ENCODE measurements at places on chromosomes 1 and 21.

GRCh38 chr1:56330391-56331026 is 248.9 kb downstream of the PLPP3 start:
- no peak for DNase-seq

GRCh38 chr1:94612525-94613204 is 71.1 kb upstream of the F3 start:
- no peak for DNase-seq

DNA sequence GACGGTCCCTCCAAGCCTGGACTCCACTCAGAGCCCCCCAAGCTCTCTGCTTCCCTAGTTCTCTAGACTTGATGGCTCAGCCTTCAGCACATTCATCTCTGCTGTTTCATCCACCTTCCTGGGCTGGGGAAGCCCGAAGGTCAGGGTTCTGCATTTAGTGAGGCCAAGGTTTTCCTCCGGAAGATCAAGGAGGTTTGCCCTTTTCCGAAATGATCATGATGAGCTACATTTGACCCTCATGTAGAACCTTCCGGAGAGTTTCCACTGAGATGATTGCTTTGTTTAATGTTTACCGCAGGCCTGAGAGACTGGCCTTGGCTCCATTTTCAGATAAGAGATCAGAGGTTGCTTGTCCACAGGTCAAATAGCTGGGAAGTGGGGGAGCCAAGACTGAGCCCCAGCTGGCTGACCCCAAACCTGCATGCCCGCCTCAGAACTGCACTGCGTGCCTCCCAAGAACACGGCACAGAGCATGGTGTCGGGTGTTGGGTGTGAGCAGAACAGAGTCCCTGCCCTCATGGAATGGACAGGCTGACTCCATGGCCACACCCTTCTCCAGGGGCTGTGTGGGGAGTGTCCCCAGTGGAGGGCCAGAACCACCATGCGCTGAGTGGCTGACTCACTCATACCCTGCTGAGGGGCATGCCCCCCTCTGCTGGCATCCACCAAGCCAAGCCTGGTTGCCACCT is 200.8 kb upstream of the TMEM51 start:
- DNase-seq = no peak

GRCh38 chr1:91913018-91913417 is 27.1 kb upstream of the TGFBR3 start:
- DNase-seq = no peak

DNA sequence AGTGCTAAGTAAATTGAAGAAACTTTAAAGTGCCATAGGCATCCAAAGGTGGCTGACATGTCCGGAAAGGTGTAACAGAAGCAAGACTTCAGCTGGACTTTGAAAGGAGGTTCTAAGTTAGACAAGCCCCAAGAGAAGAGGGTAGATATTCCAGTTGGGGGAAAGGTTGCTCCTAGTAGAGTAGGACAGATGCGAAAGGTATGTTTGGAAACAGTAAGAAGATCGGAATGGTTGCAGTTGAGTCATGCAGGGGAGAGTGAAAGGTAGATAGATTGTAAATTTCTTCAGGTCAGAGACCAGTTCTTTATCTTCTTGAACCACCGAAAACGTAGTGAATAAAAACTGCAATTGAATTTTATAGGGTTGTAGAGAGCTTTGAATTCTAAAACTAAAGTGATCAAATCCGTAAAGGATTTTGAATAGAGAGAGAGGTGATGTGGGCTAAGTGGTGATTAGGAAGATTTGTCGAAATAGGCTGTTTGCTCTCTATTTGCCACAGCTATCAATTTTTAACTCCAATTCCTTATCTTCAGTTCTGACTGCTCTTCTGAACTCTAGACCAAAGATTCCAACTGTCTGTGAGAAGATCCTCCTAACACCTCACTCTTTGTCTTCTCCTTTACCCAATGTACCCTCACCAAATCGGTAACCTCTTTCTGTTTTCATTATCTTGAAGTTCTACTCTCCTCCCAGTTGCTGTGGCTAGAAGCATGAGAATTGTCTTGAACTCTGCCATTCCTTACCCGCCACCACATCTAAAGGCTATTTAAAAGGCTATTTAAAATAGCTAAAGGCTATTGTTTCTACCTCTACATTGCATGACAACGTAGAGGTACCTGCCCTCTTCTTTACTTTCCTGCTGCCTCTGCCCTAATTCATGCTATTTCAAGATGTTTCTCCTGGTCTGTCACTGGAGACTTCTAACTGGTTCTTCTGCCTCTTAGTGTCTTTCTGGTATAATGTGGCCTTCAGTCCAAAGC is 16.7 kb downstream of the MACF1 start:
- DNase-seq = no peak

DNA sequence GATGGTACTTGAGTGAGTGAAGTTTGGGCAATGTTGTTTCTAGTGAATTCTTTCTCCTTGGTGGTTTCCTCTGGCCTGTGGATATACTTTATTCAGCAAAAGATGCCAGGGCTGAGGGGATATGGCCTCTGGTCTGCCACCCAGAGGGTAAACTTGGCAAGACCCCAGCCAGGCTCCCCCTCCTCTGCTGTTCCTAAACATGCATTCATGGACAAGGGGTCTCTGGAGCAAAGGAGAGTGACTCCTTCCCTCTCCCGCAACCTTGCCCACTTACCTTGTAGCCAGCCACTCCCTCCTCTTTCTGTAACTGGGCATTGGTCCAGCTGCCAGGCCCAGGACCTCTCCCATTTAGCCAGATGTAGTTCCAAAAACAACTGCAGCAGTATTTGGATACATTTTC is 43.8 kb downstream of the RUNX3 start:
- DNase-seq = peak; percentile 7

DNA sequence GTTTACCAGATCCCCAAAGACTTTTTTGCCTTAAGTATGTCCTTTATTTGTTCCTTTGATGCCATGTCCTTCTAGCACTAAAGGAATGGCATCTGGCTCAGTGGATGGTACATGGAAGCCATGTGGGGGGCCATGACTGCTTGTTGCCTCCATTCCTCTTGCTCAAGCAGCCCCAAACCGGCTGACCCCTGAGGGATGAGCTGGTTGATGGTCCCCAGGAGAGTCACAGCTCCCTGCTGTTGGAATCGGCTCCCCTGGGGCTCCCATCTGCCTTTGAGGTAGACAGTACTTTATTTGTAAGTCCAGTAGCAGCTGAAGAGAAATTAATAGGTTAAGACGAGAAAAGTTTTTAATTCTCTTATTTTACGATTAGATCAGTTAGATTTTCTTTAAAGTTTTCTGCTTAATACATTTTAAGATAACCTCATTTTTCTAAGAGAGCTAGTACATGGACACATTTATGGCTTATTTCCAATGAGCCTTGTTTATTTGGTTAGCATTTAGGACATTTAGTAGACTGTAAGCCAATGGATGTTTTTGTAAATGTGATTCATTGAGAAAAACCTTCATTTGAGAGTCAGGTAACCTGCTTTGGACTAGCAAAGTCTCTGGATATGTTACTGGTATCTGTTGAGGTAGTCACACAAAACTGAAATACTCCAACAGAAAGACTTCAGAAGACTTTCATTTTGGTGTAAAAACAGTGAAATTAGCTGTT is 88.2 kb downstream of the CAMTA1 start:
- no peak for DNase-seq

DNA sequence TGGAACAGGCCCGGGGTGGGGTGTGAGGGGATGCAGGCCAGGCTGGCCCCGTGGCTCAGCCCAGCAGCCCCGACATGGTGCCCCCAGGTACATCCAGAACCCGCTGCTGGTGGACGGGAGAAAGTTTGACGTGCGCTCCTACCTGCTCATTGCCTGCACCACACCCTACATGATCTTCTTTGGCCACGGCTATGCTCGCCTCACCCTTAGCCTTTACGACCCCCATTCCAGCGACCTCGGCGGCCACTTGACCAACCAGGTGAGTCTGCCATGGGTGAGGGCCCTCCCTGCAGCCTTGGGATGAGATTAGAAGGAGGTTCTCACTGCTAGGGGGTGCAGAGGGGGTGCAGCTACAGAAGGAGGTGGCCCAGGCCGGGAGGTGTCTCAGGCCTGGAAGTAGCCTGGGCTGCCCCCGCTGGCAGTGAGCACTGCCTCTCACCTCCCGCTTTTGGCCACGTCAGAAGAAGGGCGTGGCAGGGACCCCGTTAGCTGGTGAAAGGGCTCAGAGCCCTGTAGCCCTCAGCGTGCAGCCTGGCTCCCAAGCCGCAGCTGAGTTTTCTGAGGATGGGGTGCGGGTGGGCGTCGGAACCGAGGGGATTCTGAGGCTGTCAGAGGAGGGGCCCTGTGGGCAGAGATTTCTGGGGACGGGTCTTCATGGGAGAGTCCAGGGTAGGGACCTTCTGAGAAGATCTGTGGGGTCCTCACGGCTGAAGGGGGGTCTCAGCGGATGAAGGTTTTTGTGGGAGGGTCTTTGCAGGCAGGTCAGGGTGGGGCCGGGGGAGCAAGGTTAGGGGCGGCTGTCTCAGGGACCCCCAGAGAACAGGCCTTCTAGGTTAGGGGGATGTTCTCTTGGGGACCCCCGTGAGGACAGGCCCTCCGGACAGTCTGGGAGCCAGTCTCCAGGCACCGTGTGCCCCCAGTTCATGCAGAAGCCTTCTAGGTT is 10.4 kb downstream of the TTLL10 start:
- peak; percentile 4 for DNase-seq

GRCh38 chr1:31753707-31754349 is 10.3 kb downstream of the ADGRB2 start:
- no peak for DNase-seq

DNA sequence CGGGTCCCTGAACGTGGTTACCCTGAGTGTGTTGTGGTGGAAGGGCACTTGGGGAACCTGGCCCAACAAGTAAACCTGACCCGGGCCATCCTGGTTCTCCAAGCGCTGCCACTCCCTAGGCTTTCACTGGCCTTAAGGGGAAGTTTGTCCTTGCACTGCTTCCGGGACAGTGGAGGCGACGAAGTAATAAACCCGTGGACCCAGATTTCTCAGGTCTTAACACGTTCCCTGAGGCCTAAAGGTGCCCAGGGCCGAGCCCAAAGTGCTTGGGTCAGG is 261 bp upstream of the CCDC24 start:
- no peak for DNase-seq

- DNase-seq = peak; percentile 54
These were observed at the start of gene IL12RB2 for GRCh38 chr1:67307251-67308060. Gene IL12RB2 (plus strand): TSS chr1:67307873. CDS start chr1:67320369, 12,496 bp downstream.

GRCh38 chr1:12095452-12096263 is 32.6 kb downstream of the TNFRSF8 start:
- no peak for DNase-seq

- DNase-seq = no peak
These were observed 18.0 kb upstream of the PIK3CD start for GRCh38 chr1:9633493-9633892.

- no peak for DNase-seq
These were observed 11.1 kb downstream of the PRR9 start for GRCh38 chr1:153228491-153228890.

- peak; percentile 40 for DNase-seq
These were observed 1.2 kb upstream of the RNF11 start for GRCh38 chr1:51234721-51235425.

GRCh38 chr1:97073936-97074335 is 352.4 kb downstream of the PTBP2 start:
- no peak for DNase-seq

DNA sequence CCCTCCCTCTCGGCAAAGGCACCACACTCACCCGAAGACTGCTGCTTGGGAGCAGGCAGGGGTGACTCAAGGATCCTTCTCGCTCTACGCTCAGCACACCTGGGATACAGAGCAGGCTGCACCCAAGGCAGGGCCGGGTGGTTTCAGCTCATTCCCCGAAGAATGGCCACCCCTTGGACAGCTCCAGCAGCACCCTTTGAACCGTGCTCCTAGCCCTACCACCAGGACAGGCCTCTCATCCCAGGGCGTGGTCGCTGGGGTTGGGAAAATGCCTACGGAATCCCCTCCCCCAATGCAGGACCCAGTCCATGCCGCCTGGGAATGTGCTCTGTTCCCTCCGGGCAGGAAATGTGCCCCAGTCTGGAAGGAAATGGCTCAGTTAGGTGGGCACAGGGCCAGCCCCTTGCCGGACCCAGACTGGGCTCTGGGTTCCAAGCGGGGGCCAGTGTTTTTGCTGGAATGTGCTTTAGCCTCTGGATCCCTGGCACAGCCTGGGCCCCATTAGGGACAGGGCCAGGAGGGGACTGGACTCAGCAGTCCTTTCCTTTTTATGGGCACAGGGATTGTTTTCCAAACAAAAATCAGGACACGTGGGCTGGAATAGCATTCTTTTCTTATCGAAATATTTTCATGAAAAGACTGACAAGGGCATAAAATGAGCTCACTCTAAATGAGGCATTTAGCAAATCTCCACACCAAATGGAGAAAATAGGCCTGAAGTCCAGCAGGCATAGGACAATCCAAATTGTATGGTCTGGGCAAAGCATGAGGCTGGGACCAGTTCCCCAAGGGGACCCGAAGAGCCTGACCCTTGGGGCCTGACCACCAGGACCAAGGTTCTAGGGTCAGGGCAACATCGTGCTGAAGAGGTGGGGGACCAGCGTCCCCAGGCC is 7.3 kb downstream of the TMEM82 start:
- DNase-seq = no peak

GRCh38 chr1:222919478-222919865 is 104.6 kb downstream of the DISP1 start:
- DNase-seq = no peak

GRCh38 chr1:157008502-157008901 is 37.0 kb downstream of the ARHGEF11 start:
- DNase-seq = no peak

GRCh38 chr1:202105571-202106339 is 17.0 kb upstream of the GPR37L1 start:
- DNase-seq = no peak

GRCh38 chr1:75134647-75135572 is 722 bp downstream of the LHX8 start:
- no peak for DNase-seq

GRCh38 chr1:112460615-112461014 is 48.1 kb upstream of the WNT2B start:
- no peak for DNase-seq

DNA sequence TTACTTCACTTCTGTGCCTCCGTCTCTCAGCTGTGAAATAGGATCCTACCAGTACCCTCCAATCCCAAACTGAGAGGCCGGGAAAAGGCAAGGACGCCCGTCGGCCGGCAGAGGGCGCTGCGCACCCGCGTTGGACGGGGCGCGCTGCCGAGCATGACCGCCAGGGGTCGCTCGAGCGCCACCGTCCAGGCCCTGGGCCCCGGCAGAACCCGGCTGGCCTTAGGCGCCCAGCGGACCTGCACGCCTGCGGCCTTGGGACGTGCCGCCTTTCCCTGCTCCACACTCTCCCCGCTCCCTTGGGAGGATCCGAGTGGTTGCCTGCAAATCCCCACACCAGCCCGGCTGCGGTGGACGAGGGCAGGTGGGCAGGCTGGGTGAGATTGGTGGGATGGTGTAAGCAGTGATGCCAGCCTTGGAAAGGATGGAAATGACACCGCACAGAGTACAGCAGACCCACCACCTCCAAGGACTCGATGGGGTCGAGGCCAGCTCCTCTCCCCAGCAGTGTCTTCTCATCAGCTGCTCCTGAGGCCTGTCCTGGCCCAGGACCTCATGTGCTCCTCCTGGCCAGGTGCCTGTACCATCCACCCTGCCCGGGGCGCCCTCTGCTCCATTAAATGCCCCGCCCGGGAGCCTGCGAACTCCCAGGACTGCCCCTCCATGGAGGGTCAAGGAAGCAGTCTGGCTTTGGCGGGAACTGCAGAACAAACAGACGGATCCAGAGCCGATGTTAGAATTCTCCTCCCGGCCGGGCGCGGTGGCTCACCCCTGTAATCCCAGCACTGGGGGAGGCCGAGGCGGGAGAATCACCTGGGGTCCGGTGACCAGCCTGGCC is 47.4 kb upstream of the LBR start:
- DNase-seq = peak; percentile 66

Data from heart left ventricle (tissue), 16 donors.